ENCODE measurements at places on chromosomes 11 and 22.

DNA sequence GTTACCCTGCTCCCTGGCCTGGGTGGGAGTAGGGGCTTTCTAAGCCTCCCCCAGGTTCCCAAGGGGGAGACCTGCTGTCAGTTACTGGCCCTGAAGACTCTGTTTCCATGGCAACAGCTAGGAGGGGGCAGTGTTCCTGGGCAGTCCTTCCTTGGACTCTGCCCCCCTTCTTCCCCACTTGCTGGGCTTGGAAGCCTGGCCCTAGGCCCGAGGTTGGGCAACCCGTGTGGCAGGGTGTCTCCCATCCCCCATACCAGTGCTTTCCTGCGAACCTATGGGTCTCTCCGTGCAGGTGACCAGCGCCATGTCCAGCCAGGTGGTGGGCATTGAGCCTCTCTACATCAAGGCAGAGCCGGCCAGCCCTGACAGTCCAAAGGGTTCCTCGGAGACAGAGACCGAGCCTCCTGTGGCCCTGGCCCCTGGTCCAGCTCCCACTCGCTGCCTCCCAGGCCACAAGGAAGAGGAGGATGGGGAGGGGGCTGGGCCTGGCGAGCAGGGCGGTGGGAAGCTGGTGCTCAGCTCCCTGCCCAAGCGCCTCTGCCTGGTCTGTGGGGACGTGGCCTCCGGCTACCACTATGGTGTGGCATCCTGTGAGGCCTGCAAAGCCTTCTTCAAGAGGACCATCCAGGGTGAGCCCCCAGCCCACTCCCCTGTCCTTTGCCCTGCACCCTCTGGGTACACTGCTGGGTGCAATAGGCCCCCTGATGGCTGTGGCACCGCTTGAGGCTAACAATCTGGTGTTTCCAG, 1.7 kb downstream of the ESRRA start:
- no peak for DNase-seq

- DNase-seq, result no peak
These were observed 17.7 kb downstream of the NAV2 start for GRCh38 chr11:19730373-19730772.

DNA sequence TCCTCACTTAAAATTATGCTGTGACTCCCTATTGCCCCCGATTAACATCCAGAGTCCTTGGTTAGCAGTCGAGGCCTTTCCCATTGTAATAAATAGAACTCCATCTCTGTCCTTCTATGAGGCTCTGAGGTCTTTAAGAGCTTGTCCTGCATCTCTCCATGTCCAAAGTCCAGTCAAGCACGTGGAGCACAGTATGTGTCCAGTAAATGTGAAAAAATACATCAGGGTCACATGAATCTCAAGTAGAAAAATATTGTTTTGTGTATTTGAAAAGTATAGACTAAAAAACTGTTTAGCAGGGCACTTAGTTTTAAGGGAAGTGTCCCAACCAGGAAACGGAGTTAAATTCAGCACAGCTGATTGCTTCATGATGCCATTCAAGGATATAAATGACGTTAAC, 298.8 kb upstream of the TENM4 start:
- DNase-seq, result no peak

DNA sequence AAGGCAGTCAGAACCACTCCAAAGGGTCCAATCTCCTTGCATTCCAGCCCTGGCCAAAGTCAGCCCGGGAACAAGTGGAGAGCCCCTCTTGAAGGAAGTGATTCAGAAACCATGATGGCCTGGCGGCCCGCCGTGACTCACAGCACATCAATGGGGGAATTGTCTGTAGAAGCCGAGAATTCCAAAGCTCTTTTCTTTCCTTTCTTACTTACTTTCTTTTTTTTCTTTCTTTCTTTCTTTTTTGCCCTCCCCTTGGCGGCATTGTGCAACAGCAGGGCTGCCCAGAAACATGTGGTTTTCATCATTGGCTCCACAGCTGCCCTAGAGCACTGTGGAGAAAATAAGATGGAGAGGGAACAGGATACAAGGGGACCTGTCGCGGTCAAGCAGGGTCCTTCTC, 140.2 kb upstream of the TIMP3 start:
- DNase-seq, result no peak

GRCh38 chr11:57300785-57301184, 24.0 kb downstream of the TNKS1BP1 start:
- DNase-seq, result no peak

DNA sequence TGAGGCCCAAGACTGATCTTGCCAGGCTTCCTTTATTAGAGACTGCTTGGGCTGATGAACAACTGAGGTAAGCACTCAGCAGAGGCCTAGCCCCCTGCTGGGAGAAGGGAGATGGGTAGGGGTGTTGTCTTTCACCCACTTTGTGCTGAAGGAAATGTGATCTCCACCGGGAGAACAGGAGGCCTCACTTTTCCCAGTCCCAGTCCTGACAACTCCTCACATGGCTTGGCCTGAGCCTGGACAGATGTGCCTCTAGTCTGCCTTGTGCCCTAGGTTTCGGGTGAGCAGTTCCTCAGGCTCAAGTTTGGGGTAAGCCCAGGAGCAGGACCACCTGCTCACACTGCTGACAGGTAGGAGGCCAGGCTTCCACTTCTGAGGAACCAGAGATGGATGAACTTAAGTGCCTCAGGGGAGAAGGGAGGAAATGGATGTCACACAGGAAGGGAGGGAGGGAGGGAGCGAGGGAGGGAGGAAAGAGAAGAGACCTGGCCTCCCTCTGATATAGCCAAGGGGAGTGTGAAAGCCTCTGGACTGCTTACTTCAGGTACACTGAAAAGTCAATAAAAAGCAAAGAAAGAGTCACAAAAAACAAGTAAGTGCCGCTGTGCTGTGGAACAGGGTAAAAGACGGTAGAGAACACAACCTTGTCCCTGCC, 8.1 kb downstream of the CLPB start:
- no peak for DNase-seq

DNA sequence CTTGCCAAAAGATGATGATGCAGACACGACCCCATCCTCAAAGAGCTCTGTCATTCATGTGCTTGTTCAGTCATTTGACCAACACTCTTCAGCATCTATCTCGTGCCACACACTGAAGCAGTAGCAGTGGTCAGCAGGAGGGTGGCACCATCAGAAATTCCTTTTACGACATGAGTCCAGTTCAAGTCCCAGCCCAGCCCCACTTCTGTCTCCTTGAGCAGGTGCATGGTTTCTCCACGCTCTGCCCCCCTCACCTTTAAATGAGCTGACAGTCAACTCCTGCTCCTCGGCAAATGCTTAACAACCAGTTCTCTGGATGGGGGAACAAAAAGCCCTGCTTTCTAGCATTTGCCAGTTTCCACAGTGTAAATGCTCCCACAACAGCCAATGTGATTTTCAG, 60.9 kb downstream of the SYN3 start:
- DNase-seq, result no peak

DNA sequence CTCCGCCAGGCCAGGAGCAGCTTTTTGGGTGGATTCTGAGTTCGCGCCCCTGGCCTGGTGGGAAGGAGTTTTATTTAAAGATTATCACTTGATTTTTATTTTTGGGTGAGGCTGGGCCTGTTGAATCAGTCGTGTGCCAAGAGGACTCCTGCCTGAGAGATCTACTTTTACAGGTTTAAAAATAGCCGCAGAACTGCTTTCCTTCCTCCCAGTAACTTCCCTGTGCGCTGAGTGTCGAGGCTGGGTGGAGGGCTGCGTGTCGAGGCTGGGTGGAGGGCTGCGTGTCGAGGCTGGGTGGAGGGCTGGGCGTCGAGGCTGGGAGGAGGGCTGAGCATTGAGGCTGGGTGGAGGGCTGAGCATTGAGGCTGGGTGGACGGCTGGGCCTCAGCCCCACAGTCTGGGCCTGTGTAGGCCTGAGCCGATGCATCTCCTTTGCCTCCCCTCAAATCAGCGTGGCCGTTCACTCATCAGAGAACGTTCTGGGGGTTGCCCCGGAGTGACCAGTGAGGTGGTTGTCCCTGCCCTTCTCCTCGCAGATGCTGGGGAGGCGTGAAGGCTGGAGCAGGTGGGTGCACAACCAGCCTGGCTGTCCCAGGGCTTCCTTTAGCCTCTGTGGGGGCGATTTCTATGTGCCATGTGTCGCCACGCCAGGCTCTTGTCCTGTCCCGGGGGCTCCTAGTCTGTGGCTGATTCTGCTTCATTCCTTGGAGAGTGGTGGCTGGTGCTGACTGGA, 30.1 kb downstream of the GRAMD4 start:
- no peak for DNase-seq

- no peak for DNase-seq
These were observed 59.0 kb downstream of the CEP57 start for GRCh38 chr11:95849087-95849825.

DNA sequence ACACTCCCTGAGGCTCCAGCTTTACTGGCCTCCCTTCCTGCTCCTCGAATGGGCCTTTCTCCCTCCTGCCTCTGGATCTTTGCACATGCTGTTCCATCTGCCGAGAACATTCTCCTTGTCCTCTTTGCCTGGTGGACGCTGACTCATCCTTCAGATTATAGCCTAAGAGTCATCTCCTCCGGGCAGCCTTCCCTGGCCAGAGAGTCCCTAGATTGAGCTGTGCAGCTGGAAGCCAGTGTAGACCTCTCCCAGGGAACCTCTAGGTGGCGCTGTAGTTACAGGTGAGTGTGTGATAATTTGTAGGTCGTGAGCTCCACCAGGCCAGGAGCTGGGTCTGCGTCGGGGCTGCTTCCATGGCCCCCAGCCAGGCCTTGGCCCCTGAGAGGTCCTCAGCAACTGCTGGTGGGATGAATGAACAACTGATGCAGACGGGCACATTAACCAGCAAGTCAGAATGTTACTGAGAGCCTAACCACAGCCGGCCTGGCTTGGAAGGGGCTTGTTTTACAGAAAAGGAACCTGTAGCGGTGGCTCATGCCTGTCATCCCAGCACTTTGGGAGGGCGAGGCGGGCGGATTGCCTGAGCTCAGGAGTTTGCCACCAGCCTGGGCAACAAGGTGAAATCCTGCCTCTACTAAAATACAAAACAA, 8.7 kb downstream of the PNPLA5 start:
- no peak for DNase-seq

- DNase-seq, result no peak
These were observed 76.3 kb downstream of the CYB5R2 start for GRCh38 chr11:7596975-7597391.

DNA sequence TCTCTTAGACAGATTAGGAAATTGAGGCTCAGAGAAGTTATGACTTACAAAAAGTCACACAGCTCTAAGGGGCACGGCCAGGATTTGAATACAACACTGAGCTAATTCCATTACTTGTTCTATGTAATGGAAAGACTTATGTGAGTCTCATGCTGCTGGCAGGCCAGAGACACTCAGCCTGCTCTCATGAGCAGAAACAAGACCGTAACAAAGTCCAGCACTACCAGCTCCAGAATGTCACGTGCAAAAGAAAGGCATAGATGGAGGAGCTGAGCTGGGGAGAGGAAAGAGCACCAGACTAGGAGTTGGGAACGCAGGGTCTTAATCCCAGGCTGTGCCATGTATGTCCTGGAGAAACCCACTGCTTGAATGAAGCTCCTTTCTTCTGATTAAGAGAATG, 1.8 kb downstream of the CHRDL2 start:
- DNase-seq, result no peak

DNA sequence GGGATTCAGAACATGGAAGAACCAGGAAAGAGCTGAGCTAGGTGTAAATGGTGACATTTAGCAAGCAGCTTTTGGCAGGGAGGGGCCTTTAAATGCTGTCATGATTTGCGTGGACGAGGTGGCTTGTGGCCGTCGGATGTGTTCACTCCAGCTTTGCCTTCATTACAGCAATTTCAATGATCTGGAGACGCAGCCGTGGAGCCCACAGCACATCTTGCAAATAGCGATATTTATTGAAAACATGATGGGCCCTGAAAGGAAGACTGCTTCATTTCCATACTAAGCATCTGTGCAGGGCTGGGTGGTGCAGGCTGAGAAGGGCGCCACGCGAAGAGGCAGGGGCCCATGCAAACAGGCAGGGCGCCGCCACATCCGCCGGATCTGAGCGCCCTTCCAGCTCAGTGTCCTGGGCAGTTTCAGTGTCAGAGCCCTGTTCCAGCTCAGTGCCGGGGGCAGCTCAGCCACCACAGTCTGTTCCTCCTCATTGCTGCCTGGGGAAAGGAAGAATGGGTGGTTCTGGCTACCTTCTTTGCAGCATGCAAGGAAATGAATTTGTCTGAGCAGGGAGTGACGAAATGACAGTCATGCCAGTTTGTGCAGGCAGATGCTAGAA, 111.1 kb upstream of the TTC12 start:
- no peak for DNase-seq

GRCh38 chr22:36942556-36942955, 29.1 kb downstream of the CSF2RB start:
- no peak for DNase-seq

- no peak for DNase-seq
These were observed 3.7 kb upstream of the CEND1 start for GRCh38 chr11:793556-793955.

DNA sequence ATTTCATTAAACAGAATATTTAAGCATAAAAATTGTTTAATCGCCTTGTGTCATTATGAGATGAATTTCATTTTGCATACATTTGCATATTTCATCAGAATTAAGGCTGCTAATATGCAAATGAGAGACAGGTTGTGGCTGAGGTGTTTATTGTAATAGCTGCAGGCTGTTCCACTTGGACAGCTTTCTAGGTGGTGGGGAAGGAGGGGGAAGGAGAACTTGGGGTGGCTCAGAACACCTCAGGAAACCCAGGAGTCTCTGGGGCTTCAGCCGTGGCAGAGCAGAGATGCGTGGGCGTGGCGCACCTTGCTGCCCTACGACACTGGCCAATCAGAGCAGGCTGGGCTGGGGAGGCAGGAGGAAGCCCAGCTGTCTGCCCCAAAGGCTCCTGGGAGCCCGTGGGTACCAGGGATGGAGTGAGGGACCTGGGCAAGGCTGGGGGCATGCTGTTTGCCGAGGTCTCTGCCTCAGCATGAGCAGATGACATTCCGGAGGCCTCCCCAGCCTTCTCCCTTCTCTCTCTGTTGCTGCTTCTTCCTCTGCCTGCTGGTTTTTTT, 542.9 kb downstream of the MN1 start:
- DNase-seq, result no peak

GRCh38 chr22:17422736-17423343, 53.6 kb downstream of the CECR2 start:
- DNase-seq, result no peak

DNA sequence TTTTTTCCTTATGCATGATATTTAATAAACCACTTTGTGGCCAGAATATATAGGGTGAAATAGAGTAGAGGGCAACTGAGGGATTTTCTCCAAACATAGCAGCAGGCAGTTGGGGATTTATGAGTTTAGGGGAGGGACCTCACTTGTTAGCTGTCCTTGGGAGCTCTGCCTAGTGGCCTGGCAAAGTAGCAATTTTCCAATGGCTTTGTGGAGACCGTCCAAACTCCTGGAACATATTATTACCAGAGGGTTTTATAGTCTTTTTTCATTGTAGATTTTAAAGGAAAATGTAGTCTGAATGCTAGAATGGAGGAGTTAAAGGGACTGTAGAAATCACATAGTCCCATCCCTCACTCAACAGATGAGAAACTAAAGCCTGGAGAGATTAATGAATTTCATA, 32.3 kb downstream of the AMOTL1 start:
- no peak for DNase-seq

Measured in activated gamma-delta T cell (primary cell).